ENCODE measurements at places on chromosomes 1 and 21.

- DNase-seq: no peak
These were observed 65.4 kb upstream of the TLR5 start for GRCh38 chr1:223208164-223209076.

DNA sequence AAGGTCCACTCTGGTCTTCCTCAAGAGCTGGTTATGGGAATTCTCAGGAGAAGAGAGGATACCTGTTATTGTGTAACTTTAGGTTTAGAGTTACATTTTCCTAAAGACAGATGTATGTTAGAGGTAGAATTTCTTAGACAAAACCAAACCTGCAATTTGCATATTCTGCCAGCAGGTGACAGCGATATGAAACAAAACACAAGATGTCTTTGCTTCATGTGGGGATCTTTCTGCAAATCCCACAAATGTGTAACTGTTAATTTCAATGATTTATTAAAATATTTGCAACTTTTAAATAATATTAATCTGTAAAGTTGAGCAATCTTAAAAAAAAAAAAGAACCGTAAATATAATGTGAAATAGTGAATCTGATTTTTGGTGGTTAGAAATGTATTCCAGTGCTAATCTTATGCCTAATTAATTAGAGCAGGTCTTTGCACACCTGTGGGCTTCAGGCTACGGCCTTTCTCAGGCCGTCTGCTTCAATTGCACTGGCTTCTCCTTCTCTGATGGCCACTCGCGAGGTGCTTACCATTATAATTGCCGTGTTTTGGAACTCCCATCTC is 33.4 kb downstream of the FAM78B start:
- no peak for DNase-seq

DNA sequence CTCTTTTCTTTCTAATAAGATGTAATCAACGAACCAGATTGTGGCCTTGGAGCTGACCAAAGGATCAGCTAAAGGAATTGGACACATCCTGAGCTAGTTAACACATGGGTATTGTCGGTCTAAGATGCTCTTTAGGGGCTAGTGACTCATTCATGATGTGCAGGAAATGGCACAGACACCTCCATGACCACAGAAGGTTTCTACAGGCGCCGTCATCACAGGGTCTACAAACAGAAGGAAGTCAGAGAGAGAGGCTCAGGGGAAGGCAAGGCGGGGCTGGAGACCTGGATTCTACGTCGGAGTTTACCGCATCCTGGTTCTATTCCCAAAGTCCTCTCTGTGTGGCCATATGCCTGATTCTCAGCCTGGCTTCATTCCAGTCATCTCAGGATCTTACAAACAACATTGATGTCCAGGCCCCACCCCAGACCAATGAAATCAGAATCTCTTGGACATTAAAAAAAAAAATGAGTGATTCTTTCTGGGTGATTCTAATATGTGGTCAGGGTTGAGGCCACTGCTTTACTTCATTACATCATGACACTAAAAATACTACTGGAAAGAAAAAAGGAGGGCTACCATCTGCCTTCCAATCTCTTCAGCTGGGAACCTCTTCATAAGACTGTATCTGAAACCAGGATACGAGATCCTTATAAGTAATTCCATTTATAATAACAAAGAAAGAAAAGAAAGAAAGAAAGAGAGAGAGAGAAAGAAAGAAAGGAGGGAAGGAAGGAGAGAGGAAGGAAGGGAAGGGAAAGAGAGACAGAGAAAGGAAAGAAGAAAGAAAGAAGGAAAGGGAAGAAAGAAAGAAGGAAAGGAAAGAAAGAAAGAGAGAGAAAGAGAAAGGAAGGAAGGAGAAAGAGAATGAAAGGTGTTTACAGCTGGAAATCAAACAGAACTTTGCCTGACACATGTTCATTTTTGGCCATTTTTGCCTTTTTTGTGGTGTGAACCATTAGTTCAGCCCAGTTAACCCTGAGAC is 11.6 kb upstream of the KCNJ15 start:
- no peak for DNase-seq

DNA sequence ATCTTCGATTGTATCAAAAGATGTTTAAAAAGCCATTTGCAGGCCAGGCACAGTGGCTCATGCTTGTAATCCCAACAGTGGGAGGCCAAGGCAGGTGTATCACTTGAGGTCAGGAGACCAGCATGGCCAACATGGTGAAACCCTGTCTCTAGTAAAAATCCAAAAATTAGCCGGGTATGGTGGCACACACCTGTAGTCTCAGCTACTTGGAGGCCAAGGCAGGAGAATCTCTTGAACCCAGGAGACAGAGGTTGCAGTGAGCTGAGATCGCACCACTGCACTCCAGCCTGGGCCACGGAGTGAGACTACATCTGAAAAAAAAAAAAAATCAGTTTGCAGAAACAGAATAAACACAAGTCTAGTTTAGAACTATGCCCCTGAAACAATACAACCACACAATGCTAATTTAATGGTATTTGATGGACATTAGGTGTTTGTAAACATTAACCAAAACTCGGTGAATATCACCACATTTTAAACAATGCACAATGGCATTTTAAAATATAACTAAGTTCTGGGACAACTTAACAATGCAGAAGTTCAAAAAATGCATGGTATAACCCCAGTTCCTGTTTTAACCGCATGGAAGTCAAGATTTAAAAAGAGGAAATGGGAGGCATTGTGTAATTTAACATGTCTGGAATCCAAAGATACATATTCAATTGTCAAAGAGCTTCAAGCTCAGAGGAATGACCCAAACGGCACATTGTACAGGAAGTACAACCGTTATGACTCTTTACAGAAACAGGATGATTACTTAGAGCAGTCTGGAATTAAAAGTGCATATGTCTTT is 7.1 kb upstream of the PTTG1IP start:
- DNase-seq: no peak

DNA sequence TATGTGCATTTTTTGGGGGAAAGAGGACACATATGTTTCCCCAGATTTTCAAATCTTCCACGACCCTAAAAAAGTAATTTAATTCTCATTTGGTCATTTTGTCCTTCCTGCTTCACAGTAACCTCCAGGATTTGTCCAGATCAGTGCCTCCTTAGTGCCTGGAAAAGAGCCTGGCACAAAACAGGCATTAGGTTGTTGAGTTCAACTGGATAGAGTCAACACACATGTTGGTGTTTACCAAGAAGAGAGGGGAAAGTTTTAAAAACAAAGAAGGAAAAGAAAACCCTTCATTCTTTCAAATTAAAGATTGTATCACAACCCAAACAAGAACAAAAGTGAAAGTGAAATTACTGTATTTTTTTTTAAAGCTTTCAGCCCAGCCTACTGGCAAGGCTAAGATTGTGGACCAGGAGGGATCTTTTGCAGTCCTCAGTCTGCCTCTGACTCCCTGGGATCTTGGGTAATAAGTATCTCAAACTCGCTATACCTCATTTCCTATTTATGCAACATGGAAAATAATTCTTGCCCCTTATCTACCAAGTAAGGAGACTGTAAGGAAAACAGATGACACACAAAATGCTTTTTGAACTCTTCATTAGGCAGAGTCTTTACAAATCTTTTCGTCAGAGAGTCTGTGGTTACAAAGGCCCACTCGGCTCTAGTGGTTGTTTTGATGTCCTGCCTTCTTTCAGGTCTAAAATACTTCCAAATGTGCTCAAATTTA is 57.8 kb downstream of the ZNF281 start:
- no peak for DNase-seq

DNA sequence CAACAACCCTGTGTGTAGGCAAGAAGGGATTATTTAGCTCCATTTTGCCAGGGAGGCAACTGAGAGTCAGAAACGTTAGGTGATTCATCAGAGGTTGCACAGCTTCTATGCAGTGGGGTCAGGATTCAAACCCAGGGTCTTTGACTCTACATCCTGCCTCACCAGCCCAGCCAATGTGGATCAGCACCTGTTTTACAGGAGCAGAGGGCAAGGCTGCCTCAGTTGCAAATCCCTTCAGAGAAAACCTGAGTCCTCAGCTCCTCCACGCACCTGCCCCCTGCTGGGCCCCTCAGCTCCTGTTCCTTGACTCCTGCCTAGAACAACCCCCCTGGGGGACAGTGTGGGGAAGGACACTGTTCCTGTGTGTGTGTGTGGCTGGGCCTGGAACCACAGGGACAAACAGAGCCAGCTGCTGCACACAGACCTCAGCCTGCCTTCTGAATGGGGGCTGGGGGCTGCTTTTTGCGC is 61.6 kb downstream of the LRRN2 start:
- peak; percentile 32 for DNase-seq

GRCh38 chr1:15524283-15525049 is 451 bp upstream of the CASP9 start:
- DNase-seq: peak; percentile 92

DNA sequence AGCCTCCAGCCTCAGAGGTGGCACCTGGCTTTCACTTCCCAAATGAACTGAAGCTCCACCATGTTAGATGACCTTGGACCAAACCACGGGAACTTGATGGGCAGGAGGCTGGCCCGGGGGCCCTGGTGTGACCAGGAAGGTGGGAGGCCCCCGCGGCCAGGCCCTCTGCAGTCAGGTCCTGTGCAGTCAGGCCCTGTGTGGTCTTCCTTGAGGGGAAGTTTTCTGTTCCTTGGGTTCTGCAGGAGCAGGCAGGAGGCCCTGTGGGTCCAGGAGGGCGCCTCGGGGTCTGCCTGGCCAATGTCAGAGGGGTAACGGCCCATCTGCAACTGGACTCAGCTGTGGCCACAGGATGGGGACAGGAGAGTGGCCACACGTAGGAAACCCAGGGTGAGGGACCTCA is 13.0 kb downstream of the PRDM16 start:
- no peak for DNase-seq

GRCh38 chr1:205971082-205971481 is 27.8 kb upstream of the SLC26A9 start:
- no peak for DNase-seq

DNA sequence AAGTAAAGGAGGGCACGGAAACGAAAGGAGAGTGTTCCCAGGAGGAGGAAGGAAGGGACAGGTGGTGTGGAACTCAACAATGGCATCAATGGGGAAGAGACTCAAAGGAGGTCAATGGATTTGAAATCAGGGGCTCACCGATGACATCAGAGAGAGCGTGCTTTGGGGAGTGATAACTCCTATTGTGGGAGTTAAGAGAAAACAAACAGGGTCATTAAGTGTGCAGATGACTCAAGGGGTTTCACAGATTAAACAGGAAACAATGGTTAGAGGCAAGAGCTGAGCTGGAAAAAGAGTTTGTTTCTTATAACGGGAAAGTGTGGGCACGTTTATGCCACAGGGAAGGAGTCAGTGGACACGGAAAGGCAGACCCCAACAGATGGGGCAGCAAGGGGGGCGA is 629.1 kb downstream of the SMYD3 start:
- no peak for DNase-seq

DNA sequence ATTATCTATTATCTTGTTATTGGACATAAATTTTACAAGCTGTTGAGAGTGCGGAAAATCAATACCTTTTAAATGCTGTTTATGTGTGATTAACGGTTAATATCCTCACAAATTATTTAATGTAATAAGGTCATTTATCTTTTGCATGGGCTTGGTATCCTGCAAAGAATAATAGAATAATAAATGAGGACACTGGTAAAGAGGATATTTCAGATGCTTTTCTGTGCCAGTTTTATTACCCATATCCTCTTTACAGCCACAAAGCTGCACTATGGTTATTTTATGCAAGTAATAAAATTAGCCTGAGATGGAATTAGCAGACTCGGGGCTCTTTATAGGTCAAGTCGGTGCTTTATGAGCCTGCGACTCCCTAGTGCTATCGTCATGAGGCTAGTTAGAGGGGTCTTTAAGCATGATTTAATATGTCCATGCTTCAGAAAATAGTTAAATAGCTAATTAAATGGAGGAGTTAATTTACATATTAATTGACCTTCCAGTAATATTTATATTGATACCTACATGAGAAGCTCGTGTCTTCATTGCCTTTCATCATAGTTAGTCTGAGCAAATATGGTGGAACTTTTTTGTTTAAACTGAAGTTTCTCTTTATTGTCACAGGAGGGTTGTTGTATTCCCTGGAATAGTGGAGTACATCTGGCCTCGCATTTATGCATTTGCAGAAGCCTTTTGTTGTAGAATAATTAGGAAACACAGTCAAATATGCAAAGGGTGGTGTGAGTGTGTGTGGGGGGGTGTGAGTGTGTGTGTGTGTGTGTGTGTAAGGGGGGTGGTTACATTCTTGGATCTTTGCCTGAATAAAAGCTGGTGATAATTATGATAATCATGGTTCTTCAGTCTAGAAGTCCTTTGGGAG is 120.3 kb downstream of the ATG4C start:
- DNase-seq: no peak

DNA sequence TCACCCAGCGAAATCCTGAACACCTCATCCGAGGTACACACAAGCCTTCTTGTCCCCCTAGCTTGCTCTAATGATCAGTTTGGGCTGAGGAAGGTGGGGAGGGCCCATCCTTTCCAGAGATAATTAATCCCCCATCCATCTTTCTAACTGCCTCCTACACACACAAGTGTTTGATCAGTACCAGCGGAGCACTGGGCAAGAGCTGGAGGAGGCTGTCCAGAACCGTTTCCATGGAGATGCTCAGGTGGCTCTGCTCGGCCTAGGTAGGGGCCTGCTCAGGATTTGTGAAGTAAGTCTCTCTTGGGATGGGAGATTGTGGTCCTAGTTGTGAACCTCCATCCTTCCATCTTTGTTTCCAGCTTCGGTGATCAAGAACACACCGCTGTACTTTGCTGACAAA is 5.8 kb downstream of the ANXA9 start:
- no peak for DNase-seq

- no peak for DNase-seq
These were observed 36.0 kb upstream of the HAO2 start for GRCh38 chr1:119332622-119333021.

- DNase-seq: no peak
These were observed 6.7 kb downstream of the TAF1A start for GRCh38 chr1:222583079-222583478.
